Caki2 (cell line): ENCODE measurements at places on chromosomes 4 and X. TPM values are rescaled to one million over a fixed set of nuclear protein-coding genes. Genes with fewer than 3 reads are reported as not detected.

GRCh38 chr4:168598191-168598590 is 101.3 kb downstream of the PALLD start:
- DNase-seq: no peak

Gene PABPC5
- total RNA-seq: not detected in 2 replicates

- no peak for DNase-seq
Measured at GRCh38 chr4:149785696-149786431, 29.8 kb downstream of the IQCM start.

GRCh38 chr4:26909369-26909768 is 48.7 kb downstream of the STIM2 start:
- DNase-seq: no peak

- no peak for DNase-seq
Measured at GRCh38 chr4:170741856-170742255, 652.1 kb upstream of the AADAT start.

DNA sequence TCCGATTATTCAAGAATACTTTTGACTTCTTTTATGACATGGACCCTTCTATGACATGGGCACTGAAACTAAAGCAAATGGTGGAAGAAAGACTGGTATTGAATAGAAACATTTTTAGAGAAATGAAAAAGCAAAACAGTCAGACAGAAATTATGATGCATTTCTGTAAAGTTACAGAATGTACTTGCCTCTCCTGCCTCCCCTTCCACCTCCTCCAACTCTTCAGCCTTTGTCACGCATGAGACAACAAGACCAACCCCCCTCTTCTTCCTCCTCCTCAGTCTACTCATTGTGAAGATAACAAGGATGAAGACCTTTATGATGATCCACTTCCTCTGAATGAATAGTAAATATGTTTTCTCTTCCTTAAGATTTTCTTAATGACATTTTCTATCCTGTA is 46.3 kb upstream of the HUWE1 start:
- DNase-seq: no peak

DNA sequence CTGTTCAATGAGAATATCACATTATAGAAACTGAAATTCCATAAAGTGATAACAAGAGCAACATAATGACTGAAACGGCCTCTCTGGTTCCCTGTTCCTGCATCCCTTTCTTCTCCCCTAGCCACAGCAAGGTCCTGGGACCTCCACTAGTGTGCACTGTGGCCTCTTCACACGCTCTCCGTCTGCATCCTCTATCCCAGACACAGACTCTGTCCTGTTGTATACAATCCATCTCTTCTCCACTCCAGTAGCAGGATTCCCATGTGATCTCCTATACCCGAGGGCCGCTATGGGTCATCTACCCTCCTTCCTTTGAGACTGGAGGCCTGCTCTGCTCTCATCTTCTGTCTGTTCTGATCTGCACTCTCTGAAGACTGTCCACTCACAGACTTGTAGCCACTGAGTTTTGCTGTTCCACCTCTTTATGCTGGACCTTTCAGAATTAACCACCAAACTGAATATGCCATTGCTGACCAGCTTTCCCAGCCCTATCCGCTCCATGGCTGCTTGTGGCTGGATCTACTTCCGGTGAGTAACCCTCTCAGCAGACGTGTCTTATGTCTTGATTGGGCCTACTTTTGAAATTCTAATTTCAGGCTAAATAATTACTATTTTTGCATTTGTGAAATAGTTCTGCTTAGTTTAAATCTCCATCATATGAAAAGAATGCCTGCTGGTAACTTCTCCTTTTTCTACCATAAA is 105.1 kb upstream of the NAP1L5 start:
- no peak for DNase-seq

GRCh38 chr4:36207831-36208520 is 36.3 kb downstream of the ARAP2 start:
- DNase-seq: no peak

GRCh38 chrX:45601052-45601451 is 400.4 kb upstream of the DIPK2B start:
- no peak for DNase-seq

Gene GAGE2A
- total RNA-seq: not detected in 2 replicates

DNA sequence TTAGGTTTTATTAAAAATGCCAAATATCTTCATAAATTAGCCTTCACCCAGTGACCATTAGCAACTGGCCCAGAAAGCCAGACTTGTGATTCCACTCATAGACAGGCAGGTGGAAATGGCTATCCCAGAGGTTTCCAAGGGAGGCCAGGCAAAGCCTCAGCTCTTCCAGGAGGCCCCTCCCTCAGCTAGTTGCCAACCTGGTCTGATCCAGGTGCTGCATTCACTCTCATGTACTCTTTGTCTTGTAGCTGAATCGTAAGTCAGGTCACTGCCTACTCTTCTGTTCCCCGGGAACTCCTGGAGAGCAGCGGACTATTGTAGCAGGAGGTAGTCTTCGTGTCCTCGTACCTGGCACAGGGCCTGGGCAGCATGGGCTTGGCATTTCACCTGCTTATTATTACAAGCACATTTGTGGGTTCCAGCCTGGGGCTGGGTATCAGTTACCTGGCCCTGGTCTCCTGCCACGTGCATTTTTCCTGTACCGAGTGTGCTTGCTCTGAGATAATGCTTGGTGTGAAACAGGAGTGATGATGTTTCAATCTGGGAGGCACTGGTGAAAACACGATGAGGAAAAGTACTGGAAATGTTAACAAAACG is 101.6 kb downstream of the FAM193A start:
- DNase-seq: no peak

Gene GABRQ
- total RNA-seq: 0.30 and 0.81 TPM in 2 replicates

DNA sequence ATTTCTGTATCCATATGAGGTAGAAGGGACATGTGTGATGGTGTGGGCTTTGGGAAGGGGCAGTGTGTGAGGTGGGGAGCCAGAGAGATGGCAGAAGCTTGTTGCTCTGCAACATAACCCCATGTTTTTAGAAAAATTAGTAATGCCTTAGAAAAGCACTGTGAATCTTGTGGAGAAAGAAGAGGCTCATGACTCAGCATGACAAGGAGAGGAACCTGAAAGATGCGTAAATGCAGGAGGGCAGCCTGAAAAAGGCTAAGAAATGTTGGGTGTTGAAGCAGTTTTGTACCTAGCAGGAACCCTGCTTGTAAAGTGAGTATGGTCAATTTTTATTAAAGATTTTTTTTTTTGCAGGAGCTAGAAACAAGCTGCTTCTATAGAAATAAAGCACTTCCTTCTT is 59.8 kb downstream of the ARSJ start:
- peak; percentile 35 for DNase-seq

Gene FAM241A
- 0.03 TPM in 1 of 2 replicates, not detected in the other for total RNA-seq
